ENCODE measurements at places on chromosomes 12 and 14.

DNA sequence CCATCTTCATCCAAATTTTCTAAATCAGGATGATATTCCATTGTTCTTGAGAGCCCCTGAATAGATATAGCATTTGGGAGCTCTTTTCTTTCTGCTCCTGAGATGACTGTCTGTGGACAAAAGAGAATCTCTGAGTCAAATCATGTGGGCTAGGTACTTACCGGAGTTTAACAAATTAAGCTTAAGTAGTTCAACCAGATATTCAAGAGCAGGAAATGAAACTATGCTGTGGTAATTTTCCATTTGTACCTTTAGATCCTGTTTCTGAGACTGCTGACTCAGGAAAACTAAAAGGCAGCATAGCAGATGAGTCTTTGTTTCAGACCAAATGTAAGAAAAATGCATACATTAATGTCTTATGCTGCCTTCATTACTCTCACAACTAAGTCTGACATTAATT is at the start of gene CLEC7A:
Gene CLEC7A (minus strand): TSS at position 158 of the 400 bp plus-strand sequence. CDS start 117 bp downstream, at position 41.
- no peak for DNase-seq

GRCh38 chr12:46835785-46836184 is 10.0 kb upstream of the SLC38A4 start:
- no peak for DNase-seq

GRCh38 chr14:70188659-70189455 is at the start of gene SLC8A3:
Gene SLC8A3 (minus strand): TSS chr14:70188951. CDS start chr14:70168422, 20,529 bp downstream.
- DNase-seq = peak; percentile 29

DNA sequence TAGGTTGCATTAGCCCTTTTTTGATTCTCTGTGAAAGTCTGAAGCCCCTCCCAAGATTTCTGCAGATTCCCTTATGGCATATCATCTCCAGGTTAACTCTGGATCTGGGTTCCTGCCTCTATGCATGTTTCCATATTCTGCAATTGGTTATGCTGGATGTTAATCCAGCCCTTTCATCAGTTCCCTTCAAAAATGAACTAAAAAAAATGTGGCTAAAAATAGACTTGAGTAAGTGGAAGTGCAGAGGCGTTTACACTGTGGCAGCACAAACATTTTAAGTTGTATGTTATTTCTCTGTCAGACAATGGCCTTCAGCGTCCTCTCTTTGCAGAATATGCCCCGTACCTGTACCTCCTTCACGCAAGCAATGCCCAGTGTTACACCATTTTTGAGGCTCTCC is 11.4 kb downstream of the MGST1 start:
- DNase-seq = no peak

GRCh38 chr14:75204116-75204515 is 27.7 kb upstream of the TMED10 start:
- DNase-seq = no peak

DNA sequence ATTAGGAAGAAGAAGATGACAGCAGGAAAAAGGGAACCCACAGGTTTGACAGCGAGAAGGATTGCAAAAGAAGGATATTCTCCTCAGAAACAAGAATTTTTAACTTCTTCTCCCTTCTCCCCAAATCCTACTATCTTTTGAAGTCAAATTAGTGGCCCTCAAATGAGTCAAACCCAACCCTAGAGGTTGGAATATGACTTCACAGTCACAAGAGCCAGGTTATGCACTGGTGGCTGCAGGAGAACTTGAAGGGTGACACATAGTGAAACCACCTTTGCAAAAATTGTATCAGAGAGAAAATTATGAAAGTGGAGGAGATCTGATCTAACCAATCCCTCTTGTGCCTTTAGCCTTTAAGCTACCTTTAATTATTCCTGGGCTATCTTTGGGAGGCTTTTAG is 386.2 kb upstream of the CCDC196 start:
- no peak for DNase-seq

- DNase-seq = no peak
These were observed 10.1 kb downstream of the KRT80 start for GRCh38 chr12:52181746-52182145.

GRCh38 chr12:125148316-125148715 is 83.1 kb downstream of the AACS start:
- no peak for DNase-seq

DNA sequence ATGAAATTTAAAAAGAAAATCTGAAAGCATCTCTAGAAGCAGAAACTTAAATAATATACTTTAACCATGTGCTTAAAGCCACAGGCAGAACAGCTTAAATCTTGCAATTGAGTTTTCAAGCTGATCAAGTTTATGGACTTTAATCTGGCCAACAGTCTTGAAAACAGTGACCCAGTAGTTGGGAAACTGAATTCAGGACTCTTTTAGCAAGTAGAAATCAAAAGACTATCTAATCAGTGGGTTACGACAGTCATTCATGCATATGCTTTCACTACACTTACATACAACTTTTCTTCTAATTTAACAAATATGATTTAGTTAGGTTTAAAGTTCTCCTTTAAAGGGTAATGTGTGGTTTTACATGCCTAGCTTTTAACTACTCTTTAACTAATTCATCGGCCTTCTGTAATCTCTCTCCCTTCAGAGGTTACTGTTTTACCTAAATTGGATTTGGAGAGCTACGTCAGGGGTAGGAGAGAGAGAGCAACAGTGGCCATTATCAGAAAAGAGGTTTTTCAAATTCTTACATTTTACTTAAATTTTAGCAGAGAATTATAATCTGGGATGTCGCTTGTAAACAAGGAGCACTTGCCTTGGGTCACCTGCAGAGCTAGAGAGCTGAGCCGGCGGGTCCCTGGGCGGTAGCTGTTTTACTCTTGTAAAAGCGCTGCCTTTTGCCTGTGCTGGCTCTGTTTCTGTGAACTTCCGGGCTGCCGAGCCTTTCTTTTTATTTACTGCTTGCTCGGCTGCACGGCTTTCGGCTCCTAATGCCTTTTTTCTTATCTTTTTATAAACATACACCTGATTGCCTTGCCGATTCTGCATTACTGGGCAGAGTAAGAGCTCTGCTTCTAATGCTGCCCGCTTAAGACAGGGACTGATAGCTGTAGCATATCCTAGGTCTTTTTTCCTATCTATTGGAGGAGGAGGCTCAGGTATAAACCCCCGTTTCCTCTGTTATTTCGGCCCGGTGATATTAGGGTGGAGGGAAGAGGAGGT is 17.4 kb upstream of the LYZ start:
- DNase-seq = peak; percentile 73

DNA sequence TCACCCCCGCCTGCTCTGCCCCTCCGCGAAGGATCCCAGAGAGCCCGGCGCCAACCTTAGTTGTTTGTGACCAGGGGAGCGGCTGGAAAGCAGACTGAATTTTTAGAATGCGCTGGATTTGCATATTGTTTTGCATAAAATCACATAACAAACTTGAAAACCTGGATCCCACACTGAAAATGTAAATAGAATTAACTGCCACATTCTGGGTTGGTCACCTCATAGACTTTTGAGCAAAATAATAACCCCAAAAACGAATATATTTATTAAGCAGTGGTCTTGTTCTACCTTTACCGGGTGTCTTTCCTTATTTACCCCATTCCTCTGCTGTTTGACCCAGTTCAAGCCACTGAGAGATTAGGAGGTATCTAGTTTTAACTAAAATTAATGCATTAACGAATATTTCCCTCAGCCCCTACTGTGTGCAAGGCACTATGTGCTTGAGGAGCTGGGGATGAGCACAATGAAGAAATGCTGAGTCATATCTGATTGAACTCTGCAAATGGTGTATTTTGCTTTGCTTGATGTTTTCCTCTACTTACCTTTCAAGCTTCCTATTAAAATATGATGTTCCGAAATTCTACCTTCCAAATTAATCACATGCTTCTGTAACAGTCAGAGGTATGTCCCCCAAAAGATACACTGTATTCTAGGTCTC is 438 bp upstream of the EGLN3 start:
- no peak for DNase-seq

- no peak for DNase-seq
These were observed 75.4 kb downstream of the KNTC1 start for GRCh38 chr12:122602456-122602855.

GRCh38 chr12:48286665-48287064 is 64.1 kb downstream of the ZNF641 start:
- no peak for DNase-seq

- DNase-seq = no peak
These were observed 56.1 kb downstream of the BMP4 start for GRCh38 chr14:53900499-53900898.

DNA sequence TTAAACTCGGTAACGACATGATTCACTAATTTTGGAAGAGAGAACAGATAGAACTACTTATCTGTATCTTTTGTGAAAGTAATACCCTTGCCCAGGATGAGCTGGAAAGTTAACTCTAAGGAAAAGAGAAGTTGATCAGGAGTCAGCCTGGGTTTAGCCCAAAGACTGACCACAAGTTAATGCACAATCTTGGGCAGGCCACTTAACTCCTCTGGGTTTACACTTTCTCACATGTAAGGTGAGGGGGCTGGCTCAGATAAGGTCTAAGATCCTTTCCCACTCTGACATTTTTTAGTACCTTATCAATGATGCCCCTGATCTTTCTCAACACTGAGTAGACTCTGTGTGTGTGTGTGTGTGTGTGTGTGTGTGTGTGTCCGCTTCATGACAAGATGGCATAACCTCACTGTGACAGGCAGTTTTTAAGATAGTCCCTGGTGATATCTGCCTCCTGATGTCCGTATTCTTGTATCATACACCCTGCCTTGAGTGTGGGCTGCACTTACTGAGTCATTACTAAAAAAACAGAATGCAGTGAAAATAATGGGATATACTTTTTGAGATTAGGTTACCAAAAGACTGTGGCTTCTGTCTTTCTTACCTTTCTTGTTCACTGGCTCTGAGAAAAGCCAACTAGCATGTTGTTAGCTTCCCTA is 56.2 kb upstream of the CCDC198 start:
- no peak for DNase-seq

DNA sequence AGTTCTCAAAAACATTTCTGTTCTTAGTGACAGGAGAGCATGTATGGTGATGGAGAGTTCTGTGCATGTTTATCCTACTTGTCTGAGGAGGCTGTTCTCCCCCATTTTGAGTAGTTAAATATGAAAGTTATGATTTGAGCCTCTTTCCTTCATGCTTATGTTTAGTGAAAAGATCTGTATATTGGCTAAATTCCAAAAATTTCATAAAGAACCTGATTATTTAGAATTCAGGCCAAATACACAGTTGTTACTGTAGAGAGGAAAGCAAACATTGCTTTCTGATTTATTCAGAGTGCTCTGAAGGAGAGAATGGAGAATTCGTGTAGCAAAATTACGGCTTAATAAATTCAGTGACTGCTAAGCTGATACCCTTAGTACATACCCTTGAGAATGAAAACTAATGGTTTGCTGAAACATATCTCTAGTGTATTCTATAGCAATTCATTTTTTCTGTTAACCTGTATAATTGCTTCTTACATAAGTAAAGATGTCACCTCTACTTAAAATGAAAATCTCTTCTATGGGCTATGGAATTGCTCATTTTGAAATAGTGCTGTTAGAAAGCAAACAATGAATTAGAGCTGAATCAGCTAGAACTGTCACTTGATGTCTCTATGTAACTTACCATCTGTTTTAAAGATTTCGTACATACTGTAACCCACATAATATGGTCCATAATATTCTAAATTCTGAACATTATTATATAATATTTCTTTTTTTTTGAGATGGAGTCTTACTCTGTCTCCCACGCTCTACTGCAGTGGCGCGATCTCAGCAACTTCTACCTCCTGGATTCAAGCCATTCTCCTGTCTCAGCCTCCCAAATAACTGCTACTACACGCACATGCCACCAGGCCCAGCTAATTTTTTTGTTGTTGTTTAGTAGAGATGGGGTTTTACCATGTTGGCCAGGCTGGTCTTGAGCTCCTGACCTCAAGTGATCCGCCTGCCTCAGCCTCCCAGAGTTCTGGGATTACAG is 417.0 kb upstream of the RGS6 start:
- DNase-seq = no peak

DNA sequence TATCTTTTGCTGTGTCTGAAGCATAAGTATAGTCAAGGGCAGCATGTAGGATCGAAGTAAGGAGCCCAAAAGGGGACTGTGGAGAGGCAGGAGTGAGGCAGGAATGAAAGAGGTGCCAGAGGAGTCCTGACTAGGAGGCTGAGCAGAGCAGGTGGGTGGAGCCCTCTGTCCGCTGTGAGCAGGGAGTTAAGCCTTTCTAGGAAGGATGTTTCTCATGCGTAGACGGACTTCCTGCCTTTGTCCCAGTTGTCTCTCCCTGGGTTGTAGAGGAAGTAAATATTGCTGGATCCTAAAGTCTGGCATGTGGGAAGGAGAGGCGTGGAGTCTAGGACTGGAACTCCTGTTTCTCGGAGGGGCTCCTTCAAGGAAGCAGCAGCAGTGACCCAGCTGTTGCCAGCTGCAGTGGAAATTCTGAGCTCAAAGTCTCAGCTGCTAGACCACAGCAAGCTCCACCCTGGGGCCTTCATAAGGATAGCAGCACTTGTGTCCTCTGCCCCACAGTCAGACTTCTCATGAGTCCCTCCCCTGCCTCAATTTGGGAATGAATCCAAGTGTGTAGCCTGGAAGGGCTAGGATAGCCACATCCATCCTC is 44.0 kb downstream of the RBMS2 start:
- DNase-seq = peak; percentile 57

DNA sequence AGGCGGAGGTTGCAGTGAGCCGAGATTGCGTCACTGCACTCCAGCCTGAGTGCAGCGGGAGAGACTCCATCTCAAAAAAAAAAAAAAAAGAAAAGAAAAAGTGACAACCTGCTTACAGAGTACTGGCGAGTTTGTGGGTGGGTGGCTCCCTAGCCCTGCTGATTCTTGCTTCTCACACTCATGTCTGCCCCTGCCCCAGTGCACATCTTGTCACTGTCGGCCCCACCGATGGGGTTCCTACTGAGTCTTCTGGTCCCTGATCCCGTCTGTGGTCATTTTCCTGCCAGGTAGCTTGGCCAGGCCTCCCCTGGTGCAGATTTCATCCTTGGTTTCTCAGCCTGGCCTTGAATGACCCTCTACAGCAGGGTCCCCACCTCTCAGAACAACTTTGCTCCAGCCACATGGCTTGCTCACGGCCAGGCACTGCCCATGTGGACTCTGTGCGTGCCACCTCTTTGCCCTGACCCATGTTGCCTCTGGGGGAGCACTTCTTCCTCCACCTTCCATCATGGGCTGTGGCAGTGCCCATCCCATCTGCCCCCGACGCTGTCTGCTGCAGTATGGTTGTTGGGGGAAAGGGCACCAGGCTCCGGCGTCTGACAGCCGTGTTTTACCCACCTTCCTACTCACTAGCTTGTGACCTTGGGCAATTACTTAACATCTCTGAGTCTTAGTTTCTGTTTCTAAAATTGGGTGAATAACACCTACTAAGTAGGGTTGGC is 2.1 kb upstream of the PTPN6 start:
- DNase-seq = no peak

GRCh38 chr14:43548368-43548767 is 958.7 kb downstream of the FSCB start:
- no peak for DNase-seq

GRCh38 chr12:122749569-122750332 is 2.9 kb upstream of the DENR start:
- DNase-seq = no peak

GRCh38 chr12:4434706-4435425 is 10.7 kb downstream of the FGF6 start:
- DNase-seq = no peak

- DNase-seq = no peak
These were observed 12.7 kb downstream of the LTBP2 start for GRCh38 chr14:74599321-74599761.

Data from activated CD8-positive, alpha-beta T cell treated with anti-CD3 and anti-CD28 coated beads, Interleukin-2, amount 10 ng/mL, durations not matched to agents 7 days and 5 days (primary cell).